ENCODE measurements at places on chromosomes 4 and X.

DNA sequence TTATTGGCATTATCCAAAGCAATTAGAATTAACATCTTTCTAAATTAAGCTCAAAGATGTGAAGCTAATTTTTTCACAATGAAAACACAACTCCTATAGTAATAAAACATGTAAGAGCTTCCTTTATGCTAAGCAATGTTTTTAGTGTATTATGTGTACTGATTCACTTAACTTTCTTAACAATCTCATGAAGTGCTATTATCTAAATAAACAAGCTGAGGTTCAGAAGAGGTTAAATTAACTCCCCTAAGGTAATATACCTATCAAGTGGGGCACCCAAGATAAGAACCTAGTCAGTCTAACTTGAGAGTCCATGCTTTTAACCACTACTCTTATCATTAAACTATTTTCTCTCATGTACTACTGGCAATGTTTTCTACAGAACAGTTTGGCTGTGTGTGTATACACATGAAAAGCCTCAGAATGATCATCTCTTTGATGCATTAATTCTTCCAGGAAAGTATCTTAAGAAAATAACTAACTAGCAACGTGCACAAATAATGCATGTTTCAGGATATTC, 13.6 kb downstream of the G3BP2 start:
- no peak for DNase-seq

DNA sequence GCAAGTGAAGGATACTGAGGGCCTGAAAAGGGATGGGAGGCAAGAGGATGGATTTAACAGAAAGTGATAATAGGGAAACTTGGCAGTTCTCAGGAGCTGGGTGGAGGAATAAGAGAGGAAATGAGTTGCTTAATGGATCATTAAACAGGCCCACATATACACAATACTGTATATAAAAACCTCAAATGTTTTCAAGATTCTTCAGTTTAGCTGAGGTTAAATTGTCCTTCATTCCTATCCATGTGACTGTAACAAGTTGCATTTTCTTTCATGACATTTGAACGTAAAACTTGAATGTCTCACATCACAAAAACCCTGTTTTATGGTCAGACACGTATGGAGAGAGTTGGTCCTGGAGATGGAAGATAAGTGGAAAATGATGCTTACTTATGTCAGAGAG, 76.5 kb upstream of the PLAC8 start:
- DNase-seq = no peak

GRCh38 chr4:40361338-40361737, 26.2 kb downstream of the CHRNA9 start:
- no peak for DNase-seq

DNA sequence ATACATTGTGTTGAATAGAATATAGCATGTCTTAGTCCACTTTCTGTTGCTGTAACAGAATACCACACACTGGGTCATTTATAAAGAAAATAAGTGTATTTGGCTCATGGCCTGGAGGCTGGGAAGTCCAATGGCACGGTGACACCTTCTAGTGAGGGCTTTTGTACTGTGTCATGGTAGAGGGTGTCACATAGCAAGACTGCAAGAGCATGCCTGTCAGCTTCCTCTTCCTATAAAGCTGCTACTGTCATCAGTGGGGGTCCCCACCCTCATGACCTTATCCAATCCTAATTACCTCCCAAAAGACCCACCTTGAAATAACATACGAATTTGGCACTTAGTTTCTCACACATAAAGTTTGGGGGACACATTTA, 193.2 kb downstream of the PTTG2 start:
- DNase-seq = no peak

DNA sequence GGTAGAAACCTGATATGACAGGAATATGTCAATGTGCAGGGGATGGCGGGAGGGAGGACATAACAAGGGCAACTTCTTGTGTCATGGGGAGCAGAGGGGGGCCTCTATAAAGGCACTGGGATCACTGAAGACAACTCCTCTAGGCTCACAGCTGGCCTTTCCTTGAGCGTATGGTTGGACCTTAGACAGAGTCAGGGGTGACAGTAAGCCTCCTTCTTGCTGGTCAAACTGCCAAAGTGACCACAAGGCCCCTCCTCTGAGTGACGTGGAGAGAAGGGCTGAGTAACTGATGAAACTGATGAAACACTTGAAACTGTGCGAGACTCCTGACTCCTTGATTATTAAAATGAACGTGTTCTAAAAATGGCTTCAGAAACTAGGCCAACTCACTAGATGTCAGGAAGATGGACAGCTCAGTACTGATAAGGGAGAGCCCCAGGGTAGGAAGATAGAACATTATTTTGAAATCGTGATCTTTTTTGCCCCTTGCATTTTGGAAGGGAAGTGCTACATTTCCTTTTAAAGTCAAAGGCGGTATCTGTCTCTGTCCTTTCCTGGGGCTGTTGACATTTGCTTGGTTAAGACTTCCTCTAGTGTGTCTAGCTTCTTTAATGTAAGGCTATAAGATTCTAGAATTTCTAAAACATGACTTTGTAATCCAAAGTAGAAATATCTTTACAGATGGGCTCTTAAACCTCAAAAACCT, 1.6 kb downstream of the RAB33A start:
- DNase-seq = no peak

DNA sequence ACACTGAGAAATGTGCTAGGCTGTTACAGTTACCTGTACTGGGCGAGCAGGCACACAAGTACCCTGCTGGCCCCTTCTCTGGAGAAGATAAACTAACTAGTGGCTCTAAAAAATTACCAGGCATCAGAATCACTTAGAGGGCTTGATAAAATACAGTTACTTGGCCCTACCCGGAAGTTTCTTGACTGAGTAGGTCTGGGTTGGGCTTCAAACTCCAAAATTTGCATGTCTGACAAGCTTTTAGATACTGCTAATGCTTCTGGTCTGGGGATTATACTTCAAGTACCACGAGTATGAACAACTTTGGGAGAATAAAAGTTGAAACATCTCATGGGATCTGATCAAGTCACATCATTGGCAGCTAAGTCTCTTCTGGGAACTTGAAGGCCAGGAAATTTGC, 30.8 kb downstream of the CEP135 start:
- DNase-seq = no peak

DNA sequence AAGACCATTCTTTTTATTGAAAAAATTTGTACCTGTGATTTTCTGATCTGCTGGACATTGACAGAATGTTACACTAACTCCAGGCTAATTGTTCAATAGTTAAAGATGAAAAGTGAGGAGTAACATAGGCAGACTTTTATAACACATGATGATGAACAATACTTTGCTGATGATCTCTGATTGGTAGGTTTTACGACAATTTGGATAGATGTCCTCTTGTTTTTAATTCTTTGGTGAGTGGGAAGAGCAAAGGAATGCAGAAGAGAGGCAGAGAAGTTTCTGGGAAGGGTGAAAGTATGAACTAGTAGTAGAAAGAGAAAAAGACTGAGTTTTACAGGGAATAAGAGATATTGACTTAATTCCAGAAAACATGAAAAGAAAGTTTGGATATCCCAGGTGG, 267.3 kb upstream of the HAND2 start:
- no peak for DNase-seq

GRCh38 chr4:140004549-140004895, 149.5 kb downstream of the MAML3 start:
- DNase-seq = peak; percentile 55

DNA sequence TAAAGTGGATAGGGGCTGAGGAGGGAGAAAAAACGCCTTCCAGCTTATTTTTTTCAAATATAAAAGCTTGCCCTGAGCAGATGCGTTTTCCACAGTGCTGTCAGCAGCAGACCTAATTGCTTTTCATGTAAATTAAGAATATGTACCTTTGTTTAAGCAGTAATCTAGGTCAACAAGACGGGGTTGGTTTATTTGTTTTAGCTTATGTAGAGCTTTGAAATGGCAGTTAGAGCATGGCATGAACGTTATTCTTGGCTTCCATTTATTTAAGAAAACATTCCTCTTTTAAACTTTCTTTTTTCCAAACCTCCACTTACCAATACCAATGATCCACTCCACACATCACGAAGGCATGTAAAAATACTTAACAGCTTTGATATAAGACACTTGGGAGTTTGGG, 220.3 kb upstream of the TENM3 start:
- DNase-seq = no peak

- DNase-seq = no peak
These were observed 109.7 kb downstream of the MSL3 start for GRCh38 chrX:11867610-11868345.

GRCh38 chrX:149060921-149061320, 444.2 kb downstream of the IDS start:
- DNase-seq = no peak
